ENCODE measurements at places on chromosomes 5 and 9.

DNA sequence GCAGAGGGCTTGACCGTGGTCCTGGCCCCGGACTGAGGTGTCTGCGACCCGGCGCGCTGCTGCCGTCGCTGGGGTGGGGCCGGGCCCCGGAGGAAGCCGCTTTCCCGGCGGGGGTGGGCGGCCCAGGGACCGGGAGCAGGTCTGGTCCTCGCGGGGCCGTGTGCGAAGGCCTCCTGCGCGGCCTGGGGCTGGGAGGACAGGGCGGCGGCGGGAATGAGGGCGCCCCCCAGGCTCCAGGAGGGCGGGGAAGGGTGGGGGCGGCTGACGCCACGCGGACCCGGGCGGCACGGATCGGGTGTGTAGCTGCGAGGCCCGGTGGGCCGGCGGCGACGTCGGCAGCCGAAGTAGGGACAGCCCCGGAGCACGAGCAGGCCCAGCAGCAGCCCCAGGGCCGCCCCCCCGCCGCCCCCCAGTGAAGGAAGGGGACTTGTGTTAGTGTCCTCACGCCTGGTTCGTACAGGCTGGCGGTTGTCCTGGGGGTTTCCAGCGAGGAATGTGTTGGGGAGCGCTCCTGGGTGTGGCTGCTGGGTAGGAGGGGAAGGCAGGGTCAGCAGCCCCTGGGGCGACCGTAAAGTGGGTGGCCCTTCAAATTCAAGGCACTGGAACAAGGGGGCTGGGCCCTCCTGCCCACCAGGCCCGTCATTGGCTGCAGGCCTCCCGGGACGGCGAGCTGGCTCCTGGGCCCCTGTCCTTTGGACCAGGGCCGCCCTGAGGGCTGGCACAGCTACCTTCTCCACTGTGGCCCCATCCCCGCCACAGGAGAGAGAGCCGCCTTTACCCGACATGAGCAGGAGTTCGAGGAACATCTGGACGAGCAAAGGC, 597 bp upstream of the TMEM250 start:
- no peak for DNase-seq

DNA sequence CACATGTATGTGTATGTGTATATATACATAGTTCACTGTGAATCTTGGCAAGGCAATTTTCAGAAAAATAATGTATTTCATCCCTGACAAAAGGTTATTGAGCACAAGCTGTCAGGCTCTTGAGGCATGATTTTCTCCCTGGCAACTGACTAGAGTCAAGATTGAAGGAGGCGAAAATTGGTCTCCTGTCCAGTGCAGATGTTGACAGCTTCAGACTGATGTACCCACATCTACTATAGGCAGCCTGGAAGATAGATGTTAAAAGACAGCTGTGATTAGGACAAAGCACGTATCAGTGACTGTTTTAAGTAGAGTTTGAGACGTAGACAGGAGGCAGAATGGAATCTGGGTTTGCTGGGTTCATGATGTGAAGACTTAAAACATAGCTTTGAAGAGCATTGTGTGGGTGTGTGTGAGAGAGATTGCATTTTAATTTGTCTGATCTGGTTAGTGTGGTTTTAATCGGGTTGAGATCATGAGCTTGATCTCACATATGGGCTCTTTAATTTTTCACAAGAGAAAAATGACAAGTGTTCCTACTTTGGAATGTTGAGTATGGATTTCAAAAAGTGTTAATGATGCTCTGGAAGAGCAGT, 39.1 kb downstream of the CTNNA1 start:
- DNase-seq: no peak

DNA sequence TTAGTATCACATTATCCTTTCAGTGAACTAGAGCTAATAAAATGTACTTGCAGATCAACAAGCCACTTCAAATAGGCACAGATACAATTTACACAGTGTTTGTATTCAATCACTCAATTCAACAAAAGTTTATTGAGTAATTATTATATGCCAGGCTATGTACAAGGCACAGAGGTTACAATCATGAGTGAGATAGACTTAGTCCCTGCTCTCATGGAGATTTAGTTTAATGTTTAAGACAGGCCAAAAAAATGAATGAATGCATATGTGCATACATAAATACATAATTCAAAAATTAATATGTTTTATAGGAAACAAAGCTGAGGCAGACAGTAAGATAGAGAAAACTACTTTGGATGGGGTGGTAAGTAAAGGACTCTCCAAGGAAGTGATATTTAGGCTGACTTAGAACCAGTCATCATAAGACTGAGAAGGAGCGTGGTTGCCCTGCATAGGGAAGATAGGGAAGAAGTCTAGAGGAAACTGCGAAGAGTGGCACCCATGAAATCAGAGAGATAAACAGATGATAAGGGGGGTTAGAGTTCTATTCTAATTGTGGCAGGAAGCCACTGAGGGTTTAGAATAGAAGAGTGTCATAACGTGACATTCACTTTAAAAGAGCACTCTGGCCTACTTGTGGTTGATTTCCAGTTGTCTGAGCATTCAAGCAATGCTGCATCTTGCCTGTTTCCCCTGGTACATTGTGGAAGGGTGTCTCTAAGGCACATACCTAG, 49.7 kb upstream of the GRAMD2B start:
- peak; percentile 62 for DNase-seq

DNA sequence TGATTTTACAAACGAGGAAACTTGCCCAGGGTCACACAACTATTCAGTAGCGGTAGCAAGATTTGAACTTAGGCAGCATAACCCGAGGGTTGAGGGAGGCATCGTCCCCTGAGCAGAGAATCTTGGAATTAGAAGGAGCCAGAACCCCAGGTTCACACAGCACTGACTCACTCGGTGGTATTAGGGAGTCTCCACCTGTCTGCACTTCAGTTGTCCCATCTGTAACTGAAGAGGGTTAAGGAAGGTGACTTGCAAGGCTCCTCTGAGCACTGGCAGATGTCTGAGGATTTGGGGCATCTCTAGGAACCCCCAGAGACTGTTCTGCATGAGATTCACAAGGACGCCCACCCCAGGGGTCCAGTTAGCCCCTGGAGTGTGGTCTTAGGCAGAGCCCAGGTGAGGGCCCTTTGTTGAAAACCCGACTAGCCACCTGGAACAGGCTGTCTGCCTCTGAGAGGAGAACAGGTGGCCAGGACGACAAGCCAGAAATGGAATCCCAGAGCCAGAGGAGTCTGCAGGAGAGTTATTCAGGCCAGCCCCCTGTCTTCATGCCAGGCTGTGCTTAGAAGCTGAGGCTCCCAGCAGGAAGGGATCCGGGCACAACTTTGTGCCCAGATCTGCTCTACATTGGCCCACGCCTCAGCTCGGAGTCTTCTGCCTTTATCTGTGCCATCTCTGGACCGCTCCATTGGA, 50.0 kb upstream of the ORM1 start:
- DNase-seq: no peak

DNA sequence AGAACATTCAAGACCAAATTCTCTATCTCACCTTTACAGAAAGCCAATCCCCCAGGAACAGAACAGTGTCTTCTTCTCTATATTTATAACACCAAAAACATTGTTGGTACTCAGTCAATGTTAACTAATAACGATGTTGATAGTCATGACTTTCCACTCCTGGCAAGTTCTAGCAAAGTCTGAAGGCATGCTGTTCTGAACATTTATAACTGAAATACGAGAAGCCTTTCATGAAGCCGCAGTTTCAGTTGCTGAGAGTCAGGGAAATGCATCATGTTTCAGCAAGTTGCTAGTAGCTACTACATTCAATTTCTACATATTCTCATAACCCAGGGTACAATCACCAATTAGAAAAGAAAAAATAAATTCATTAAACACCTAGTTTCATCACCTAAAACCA, 301.4 kb downstream of the PDE4D start:
- no peak for DNase-seq

GRCh38 chr9:98085944-98086343, 29.4 kb downstream of the NANS start:
- no peak for DNase-seq

DNA sequence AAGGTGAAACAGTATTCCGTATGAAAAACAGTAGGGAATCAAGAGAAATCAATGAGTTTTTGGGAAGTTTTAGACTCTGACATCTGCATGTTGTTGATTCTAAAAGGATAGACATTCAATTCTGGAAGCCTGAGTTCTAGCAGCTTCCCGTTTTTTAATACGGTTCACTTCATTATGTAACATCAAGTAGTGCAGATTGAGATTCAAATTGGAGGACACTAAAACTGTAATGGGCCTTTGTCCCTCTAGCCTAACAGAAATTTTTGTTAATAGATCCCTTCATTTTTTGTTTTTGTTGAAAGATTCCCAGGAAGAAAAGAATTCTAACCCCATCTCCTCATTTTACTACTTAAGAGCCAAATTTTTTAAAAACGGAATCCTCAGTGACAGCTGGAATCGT, 384.6 kb downstream of the SH3GL2 start:
- DNase-seq: no peak

GRCh38 chr5:56523790-56524575, 290.9 kb upstream of the ANKRD55 start:
- no peak for DNase-seq

DNA sequence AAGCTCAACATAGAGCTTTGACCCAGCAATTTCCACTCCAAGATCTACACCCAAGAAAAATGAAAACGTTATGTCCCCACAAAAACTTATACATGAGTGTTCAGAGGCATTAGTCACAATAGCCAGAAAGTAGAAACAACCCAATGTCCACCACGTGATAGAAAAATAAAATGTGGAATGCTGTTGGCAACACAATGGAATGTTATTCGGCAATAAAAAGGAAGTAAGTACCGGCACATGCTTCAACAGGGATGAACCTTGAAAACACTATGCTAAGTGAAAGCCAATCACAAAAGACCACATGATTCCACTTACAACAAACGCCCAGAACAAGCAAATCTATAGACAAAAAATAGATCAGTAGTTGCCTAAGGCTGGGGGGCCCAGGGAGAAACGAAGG, 6.0 kb downstream of the UBQLN1 start:
- DNase-seq: no peak

GRCh38 chr9:125355601-125356000, 94.0 kb downstream of the GAPVD1 start:
- DNase-seq: no peak

DNA sequence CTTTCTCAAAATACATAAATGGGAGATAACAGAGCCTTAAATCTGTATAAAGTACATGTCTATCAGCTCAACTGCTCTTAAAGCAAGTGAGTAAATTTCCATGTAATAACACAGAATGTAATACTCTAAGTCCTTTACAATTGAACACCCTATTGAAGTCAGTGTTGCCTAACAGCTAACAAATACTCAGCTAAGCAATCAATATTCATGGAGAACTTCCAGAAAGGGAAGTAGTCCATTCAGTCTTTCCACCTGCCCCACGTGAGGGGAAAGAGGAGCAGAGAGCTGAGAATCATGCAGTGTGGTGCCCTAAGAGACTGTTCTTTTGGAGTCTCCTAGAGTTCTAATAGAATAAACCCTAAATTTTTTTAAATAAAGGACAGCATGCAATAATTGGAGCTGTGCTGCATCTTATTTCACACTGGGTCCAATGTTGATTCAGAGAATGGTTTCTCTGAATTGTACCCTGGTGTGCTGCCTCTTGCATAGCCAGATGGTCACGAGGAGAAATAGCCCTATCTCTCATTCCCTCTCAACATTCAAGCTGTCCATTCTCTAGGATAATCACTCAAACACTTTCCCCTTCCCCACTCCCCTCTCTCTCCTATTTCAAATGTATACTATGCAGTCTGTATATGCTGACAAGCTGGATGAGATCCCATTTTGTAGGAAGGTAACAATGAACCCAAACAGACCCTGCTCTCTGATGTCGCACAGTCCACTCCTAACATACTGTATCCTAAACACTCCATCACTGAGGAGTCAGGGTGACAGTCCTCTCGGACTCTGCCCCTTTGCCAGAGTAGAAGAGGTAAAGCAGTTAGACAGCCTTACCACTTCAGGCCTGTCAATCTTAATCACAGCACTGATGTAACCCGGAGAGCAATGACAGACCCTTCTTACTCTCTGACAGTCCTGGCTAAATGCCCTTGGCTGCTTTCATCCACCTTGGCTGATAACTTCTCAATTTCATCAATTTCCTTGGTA, 134.8 kb downstream of the EPB41L4A start:
- DNase-seq: no peak

DNA sequence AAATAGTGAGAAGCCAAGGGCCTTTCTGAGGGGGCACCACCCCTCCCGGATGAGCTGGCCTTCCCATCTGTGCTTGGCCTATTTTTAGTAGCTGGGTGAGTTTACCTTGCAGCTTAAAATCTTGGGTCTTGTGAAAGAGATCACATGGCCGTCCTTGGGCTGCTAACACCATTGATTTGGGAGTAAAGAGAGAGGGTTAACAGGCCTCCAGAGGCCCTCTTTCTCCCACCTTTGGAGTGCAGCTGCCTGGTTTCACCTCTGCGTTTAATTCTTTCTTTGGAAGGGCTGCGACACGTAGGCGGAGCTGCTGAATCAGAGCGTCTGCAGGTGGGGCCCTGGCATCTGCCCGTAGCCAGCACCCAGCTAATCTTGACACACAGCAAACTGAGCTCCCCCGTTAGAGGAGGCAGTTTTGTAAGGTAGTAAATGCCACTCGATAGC, 12.8 kb downstream of the OLFM1 start:
- no peak for DNase-seq

GRCh38 chr9:135009051-135009560, 78.4 kb upstream of the OLFM1 start:
- no peak for DNase-seq

GRCh38 chr9:38232895-38233294, 159.6 kb upstream of the ALDH1B1 start:
- DNase-seq: no peak

GRCh38 chr9:124163760-124164255, 93.9 kb upstream of the NEK6 start:
- DNase-seq: no peak

DNA sequence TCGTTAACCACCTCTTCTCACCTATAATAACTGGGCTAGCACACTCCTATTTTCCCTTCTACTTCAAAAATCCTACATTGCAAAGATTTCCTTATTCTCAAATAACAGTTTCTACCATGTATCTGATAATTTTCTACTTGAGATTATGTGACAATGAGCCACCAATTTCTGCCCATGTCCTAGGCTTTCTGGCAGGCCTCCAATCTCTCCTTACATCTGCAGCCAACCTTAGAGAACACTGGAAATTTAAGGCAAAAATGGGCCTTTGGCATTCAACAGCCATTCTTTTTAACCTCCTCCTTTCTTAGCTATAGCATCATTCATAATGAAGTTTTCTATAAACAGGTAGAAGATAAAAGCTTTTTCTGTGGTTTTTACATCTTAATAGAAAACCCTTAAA, 225.1 kb downstream of the ARRDC3 start:
- no peak for DNase-seq

- DNase-seq: peak; percentile 70
Measured at GRCh38 chr9:89428901-89429890, 68.7 kb downstream of the SEMA4D start.

DNA sequence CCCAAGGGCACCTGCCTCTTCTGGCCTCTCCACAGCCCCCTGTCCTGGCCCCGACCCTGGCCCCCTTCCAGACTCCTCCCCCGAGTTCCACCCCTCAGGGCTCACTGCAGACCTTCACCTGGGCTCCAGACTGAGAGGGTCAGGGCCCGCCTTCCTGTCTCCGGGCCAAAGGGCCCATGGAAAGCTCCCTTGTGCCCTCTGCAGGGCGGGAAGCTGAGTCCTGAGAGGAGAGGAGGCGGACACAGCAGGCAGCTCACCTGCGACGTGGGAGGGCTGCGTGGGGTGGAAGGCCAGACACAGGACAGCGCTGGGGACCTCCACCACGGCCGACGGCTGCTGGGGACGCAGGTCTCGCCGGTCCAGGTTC, 20.6 kb downstream of the DYNC2I2 start:
- DNase-seq: no peak

Measured in central memory CD4-positive, alpha-beta T cell (primary cell).